ENCODE measurements at places on chromosomes 2 and 18.

DNA sequence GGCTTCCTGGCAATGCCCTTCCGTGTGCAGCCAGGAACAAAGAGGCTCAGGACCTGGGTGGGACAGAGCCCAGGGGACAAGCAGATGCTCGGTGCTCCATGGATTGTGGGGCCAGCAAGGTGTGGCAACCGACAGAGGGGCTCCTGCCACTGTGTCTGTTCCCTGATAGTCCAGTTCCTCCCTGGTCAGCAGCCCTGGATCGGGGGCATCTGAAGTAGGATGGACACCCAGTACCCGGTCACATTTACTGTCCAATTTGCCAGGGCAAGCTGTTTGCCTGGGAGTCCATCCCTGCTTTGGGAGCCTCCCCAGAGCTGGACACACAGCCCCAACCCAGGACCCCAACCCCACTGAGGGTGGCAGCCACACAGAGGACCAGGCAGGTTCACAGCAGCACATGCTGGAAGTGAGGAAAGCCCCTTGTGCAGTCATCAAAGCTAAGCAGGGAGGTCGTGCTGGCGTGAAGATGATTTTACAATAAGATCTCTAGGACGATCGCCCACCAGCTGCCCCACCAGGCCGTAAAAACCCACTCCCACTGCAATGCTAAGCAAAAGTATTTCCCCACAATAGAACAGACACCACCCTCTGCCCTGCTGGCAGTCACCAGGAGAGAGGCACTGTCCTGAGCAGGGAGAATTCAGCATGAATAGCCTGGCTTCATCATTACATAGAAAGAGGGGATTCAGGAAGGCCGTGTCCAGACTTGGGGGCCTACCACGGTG is 141.7 kb downstream of the NDUFA10 start:
- DNase-seq: no peak

GRCh38 chr2:163341426-163341825 is 394.4 kb downstream of the FIGN start:
- no peak for DNase-seq

GRCh38 chr2:125296742-125297141 is 1271.7 kb downstream of the CNTNAP5 start:
- no peak for DNase-seq

- DNase-seq: no peak
Measured at GRCh38 chr18:73748731-73749130, 398.9 kb downstream of the FBXO15 start.

- DNase-seq: no peak
Measured at GRCh38 chr18:79534356-79534755, 138.6 kb downstream of the NFATC1 start.

DNA sequence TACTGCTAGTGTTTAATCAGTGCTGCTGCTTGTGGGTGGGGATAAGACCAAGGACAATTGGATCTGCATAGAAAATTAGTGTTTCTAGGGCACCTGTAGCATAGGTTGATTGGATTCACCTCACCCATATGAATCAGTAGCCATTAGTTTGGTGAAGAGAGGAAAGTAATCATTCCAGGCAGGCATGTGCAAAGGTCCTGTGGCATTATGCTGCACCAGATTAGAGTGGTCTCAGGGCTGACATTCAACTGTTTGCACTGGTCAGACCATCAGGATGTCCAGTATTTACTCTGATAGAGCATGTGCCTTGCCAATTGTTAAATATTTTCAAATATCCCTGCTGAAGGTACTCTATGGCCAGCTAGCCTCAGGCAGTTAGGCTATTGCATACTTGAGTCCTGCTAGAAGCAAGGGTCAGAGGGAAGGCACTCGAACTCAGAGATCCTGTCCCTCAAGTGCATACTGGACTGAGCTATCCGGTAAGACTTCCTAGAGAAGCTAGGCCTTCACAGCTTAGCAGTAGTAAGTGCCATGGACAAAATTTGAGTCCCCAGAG is 64.7 kb downstream of the SKA1 start:
- no peak for DNase-seq

DNA sequence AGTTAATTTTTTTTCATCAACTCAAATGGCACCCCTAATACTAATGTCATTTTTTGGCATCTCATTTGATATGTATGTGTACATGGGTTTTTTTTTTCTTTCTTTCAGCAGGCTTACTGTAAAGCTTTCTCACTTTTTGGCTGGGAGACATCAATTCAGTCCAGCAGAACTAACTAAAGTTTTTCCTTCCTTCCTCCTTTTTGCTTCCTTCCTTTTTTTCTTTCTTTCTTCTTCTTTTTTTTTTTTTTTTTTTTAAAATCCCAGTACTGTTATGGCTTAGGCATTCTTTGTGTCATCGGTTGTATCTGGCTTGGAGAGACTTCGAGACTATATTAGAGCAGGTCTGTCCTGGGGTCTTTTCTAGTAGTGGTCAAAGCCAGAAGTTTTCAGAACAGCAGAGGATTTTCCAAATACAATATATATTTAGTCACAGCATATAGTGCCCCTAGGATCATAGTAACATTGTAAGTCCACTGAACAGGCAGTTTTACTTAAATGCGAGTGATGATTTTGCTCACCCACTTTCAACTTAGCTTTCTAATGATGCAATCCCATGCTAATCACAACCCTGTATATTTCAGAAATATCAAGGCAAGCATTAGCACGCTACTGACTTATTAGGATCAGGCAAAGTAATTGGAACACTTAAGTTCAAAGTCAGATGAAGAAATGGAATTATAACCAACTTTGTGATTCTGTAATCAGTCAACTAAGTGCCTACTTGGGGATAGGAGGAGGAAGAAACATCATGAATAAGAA is 4.0 kb downstream of the KLHL29 start:
- no peak for DNase-seq

DNA sequence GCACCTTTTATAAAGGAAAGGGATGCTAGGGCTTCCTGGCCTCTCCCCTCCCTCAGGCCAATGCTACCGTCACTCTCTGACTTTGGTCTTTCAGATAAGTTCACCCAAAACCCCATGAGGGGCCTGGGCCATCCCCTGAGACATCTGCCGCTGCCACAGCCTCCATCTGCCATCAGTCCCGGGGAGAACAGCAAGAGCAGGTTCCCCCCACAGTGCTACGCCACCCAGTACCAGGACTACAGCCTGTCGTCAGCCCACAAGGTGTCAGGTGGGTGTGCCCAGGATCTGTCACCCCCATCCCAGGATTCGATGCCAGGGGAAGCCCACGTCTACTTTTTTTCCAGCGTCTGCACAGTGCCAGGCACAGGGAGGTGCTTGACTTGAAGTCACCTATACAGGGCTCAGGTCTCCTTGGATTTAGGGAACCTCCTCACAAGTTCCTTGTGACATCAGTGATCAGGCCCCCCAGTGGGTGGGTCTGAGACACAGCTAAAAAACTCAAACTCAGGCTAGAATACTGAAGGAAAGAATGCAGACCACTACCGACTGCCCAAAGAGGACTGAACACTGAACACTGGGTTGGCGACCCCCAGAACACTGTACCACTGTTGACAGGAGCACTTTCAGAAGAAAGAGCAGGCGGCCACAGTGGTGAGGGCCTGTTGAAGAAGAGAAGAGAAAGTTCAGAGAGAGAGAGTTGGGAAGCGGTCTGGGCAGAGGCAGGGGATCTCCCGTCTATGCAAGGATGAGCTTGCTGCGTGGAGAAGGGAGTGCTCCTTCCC is 85.3 kb downstream of the EPAS1 start:
- DNase-seq: no peak

DNA sequence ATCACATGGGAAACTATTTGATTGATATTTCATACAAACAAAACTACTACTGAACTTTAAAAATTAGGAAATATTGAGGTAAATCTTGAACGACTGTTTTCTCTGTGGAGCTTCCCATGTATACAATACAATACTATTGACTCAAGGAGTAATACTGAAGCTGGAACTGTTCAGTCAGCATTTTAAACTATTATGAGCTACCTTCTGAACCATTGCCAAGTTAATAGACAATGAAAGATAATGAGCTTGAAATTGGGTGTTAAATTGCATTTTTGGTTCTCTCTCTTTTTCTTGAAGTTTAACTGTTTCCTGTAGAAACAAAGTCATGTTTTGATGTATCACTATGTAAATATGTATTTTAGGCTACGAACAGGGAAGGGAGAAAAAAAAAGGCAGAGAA is 569.2 kb downstream of the ZEB2 start:
- no peak for DNase-seq

DNA sequence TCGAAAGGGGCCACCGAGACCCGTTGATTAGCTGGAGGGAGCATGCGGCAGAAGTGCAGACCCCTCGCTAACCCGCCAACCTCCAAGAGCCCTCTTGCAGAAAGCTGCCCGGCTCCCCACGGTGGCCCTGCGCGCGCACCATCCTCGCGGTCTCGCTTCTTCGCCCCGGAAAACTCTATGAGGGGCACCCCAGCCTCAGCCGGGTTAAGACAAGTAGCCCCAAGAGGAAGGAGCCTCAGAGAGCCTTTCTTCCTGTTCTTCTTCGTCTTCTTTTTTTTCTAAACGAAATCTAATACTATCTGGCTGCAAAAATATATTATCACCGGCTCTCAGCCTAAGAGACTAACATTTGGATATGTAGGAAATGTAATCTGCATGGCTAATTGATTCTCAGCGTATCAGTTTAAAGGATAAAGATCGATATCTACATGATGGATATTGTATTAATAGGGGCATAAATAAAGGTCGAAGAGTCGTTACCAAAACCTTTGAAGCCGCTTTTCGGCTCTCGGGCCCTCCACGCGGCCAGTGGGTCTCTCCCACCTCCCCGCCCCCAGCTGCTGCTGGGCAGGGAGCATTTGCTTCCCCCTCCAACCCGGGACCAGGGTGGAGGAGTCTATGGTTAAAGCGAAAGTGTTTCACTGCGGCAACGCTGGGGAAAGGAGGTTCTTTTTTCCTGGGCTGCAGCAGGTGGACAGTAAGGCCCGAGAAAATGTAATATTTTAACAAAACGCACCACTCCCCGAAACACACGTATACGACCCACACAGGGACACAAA is 6.1 kb upstream of the PAX3 start:
- DNase-seq: no peak

GRCh38 chr2:241034490-241035141 is 36.2 kb downstream of the SNED1 start:
- DNase-seq: no peak

GRCh38 chr18:48913775-48914174 is 37.0 kb downstream of the SMAD7 start:
- DNase-seq: no peak
